ENCODE measurements at places on chromosomes 3 and 15.
A peak's percentile ranks its signal among the peaks of the same experiment; 100 is the strongest.

DNA sequence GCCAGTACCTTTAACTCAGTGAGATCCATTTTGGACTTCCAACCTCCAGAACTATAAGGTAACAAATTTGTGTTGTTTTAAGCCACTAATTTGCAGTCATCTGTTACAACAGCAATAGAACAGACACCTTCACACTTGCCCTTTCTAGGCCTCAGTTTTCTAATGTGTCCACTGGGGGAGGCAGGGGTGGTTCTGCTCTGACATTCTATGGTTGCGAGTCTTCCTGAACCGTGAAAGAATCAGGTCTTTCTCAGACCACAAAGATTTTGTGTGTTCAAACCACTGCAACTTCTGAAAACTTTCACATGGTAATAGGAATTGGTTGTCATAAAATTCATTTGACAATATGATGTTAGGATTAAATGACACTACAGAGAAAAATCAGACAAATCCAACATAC lies 26.8 kb upstream of the CSTA start:
- no peak for DNase-seq

- no peak for DNase-seq
Observed at GRCh38 chr3:67294341-67294740, 296.2 kb downstream of the KBTBD8 start.

GRCh38 chr15:65389226-65389625 lies 11.4 kb upstream of the IGDCC3 start:
- no peak for DNase-seq

- DNase-seq, result no peak
Observed at GRCh38 chr3:47362701-47363100, 18.1 kb upstream of the PTPN23 start.

DNA sequence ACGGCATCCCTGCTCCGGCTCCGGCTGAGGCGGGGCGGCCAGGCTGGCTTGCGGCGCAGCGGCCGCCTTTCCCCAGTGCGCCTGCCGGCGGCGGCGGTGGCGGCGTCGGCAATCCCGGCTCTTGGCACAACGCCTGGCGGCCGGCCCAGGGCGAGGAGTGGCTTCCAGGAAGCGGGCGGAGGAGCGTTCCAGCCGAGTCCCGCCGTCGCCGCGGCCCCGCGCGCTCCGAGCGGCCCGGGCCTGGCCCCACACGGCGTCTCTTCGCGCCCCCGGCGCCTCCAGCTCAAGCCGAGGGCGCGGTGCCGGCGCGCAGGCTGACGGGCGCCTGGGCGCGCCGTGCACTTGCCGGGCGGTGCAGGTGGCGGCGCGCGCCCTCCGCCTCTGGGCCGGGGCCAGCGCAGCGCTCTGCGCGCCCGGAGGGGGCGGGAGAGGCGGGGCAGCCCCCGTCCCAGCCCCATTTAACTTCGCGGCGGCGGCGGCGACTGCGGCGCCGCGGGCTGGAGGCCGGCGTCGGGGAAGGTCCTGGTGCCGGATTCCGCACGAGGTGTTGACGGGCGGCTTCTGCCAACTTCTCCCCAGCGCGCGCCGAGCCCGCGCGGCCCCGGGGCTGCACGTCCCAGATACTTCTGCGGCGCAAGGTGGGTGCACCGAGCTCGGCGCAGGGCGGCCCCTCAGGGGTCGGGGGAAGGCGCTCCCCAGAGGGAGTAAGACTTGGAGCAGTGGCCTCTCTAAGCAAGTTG lies at the start of gene ADAMTSL3:
TSS of gene ADAMTSL3 (plus strand) at position 485 of the 740 bp plus-strand sequence. CDS start 1,639 bp downstream, outside the sequence.
- DNase-seq, result no peak

DNA sequence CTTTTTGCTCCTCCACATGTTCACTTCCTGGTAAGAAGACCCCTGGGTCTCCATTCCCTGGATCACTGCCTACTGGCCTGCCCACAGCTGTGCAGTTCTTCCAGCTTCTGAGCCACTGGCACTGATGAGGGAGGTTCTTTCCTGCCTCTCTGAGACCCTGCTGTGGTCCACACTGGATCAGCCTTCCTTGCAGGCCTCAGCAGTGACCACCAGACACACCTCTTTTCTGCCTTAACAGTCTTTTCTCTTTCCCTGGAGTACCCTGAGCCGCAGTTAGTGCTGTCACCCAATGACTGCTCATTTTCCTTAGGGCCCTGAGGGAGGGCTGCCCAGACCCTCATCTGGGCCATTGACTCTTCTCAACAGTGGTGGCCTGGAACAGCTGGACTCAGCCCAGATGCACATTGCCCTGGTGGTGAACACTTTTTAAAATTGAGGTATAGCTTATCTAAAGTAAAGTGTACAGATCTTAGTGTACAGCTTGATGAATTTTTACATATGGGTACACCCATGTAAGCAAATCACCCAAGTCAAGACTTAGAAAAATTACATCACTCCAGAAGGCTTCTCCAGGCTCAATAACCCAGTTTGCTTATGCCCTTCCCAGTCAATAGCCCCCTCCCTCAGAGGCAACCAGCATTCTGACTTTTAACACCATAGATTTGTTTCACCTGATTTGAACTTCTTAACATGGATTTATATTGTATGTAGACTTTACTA lies 32.8 kb upstream of the C3orf80 start:
- DNase-seq, result no peak

DNA sequence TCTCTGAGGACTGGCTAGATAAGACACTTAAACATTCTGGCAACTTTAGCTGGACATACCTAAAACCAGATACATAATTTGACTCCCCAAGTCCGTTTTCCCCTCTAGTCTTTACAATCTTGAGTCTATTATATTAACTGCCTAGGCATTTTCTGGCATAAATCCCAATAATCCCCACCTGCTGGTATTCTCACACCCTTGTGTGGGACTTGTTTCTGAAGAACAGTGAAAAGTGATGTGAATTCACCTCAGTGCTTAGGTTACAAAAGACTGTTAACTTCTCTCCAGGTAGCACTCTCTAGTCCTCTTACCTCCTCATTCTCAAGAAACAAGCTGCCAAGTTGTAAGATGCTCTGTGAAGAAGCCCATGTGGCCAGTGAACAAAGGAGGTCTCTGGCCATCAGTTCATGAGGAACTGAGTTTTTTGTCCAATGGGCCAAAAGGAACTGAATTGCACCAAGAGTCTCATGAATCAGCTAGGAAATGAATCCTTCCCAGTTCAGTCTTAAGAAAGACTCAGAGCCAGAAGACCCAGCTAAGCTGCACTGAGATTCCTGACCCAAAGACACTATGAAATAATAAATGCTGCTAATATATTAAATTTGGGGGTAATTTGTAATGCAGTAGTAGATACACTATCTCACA lies 4.1 kb downstream of the OSBPL11 start:
- no peak for DNase-seq

DNA sequence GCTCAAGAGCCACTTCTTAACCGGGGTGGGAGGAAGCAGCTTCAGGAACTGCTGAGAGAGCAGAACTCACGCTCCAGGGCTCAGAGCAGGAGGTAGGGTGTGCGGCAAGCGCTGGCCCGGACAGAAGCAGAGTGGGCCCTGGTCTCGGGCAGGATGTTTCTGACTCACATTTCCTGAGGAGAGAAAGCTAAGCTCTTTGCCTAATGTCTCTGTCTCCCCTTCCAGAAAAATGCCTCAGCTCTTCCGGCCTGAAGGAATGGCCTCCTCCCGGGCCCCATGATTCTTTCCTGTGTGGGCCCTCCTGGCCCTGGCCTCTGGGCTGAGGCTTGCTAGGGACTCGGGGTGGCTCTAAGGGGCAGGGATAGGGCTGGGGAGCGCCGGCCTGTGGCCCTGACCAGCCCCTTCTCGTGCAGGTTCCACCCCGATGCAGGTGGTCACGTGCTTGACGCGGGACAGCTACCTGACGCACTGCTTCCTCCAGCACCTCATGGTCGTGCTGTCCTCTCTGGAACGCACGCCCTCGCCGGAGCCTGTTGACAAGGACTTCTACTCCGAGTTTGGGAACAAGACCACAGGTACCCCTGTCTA lies 4.1 kb upstream of the STAB1 start:
- DNase-seq, result no peak

DNA sequence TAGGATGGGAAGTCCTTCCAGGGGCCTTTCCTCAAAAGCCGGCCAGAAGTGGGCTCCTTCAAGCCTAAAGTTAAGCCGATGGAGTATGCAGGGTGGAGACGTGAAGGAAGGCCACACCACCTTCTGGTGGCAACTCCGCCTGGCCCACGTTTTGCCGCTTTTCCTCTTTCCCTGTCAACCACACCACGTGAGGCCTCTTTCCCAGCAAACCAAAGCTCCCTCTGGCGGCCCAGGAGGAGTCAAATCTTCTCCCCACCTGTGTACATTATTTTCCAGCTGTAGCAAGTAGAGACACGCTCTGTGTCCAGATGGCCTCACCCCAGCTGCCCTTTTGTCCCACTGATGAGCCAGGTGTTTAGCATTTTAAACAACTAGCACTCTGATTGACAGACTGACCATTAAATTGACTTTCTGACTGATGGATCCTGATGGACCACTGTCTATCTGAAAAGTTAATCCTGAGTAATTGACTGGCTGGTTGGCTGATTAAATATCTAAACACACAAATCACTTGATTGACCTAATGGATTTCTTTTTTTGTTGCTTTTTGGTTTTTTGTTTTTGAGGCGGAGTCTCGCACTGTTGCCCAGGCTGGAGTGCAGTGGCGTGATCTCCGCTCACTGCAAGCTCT lies 59.6 kb upstream of the ZBTB38 start:
- no peak for DNase-seq

DNA sequence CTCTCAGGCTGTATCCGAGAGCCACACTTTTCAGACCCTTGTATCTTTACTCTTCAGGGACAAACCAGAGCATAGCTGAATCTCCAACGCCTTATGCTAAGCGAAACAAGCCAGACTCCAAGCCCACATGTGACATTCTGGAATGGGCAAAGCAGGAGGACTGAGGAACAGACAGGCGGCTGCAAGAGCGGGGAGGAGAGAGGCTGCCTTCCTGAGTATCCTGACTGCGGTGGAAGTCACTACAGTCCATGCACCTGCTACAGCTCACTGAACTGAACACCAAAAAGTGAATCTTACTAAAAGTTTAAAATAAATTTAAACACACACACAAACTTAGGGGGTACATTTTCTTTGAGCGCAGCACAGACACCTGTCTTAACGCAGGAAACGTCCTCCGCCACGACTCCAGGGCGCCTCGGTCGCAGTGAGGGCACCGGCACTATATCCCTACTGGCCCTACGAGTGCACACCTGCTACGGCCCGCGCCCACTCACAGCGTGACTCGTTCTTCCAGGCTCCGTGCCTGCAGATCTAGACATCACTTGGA lies 1.4 kb downstream of the CYFIP1 start:
- DNase-seq, result no peak

DNA sequence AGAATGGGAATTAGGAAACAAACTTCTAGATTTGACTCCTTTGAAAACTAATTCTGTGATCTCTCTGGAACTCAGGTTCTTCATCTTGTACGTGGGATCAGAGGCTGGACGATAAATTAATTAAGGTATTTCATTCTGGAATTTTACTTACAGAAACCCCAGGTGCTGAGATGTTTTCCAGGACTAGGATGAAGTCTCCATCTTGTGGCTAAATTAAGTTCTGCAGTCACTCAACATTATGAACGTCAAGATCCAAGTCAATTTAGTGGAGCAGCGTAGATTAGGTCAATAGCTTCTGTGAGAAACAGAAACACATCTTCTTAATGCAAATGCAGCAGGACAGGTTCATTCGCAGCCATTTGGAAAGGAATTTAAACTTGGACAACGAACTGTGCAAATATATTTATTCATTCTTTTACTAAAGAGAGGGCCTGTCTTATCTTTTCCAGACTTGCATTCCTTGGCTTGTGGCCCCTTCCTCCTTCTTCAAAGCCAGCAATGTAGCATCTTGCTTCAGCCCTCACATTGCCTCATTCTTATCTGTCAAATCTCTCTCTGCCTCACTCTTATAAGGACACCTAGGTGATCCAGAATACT lies 26.7 kb upstream of the TMC3 start:
- no peak for DNase-seq

- no peak for DNase-seq
Observed at GRCh38 chr3:71453822-71454511, 129.6 kb downstream of the FOXP1 start.

- peak; percentile 41 for DNase-seq
Observed at GRCh38 chr15:90071220-90071807, 31.0 kb downstream of the IDH2 start.

GRCh38 chr3:156518726-156519125 lies 36.2 kb downstream of the SSR3 start:
- no peak for DNase-seq

- no peak for DNase-seq
Observed at GRCh38 chr15:92570391-92570790, 85.2 kb downstream of the FAM174B start.

- DNase-seq, result no peak
Observed at GRCh38 chr3:127629467-127630403, 750 bp downstream of the PODXL2 start.

DNA sequence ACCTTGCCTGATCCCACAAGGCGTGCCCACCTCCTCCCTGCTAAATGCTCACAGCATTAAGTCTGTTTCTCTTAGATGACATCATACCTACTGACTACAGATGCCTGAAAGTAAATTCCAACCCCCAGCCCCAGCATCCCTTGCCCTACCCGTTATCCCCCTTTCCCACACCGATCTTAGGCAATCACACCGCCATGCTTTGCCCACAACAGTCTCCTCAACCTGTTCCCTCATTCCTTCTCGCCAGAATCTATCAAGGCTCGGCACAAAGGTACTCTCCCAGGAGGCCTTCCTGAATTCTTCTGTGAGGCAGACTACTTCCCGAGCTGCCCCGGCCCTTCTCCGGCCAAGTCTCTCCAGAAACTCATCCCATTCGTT lies 789 bp upstream of the SEC61A1 start:
- no peak for DNase-seq

- DNase-seq, result no peak
Observed at GRCh38 chr3:48564022-48564421, 441 bp upstream of the UCN2 start.

- DNase-seq, result no peak
Observed at GRCh38 chr3:9059489-9060400, 96.5 kb upstream of the RAD18 start.

- DNase-seq, result no peak
Observed at GRCh38 chr15:64476550-64476949, 16.2 kb downstream of the ZNF609 start.

GRCh38 chr3:11543948-11544387 lies 99.7 kb downstream of the VGLL4 start:
- no peak for DNase-seq

- DNase-seq, result no peak
Observed at GRCh38 chr3:184715943-184716621, 4.2 kb upstream of the MAGEF1 start.

DNA sequence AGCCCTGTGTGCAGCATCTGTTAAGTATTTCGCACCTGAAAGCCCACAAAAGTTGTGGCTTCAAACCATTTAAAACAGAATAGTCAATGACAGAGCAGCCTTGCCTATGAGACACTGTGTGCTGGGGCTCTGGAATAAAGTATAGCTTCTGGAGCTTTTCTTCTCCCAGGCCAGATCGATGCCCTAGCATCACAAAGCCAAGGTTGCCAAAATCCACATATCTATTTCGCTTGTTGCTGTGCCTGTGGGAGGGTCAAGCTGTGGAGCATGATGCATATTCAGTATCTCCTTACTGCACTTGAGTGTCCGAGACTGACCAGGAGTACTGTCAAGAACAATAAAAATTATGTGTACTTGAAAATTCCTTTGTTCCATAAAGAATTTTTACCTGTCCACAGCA lies 7.6 kb downstream of the PLOD2 start:
- DNase-seq, result no peak

- DNase-seq, result no peak
Observed at GRCh38 chr15:42286445-42287029, 13.3 kb upstream of the TMEM87A start.

Data from NCI-H2081 treated with DMSO at 0.1 percent for 48 hours (cell line).